T-helper 2 cell (primary cell): ENCODE measurements at places on chromosomes 5 and 9.

GRCh38 chr9:127999461-127999860 is 18.7 kb upstream of the EEIG1 start:
- DNase-seq: no peak

DNA sequence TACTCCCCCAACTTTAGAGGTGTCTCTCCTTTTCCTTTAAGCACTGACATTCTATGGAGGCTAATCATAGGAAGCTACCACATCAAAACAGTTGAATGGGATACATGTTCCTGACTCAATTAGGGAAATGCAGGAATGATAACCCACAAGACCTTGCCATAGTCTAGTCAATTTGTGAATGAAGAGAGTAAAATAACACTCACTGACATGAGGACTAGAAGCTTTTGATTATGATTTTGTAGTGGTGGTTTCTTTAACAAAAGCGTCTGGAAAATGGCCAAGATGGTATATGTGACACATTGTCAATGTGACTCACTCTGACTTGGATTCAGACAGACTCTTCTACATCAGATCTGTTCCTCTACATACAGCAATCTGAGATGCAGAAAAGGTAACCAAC is 13.7 kb upstream of the PRELID2 start:
- DNase-seq: no peak

DNA sequence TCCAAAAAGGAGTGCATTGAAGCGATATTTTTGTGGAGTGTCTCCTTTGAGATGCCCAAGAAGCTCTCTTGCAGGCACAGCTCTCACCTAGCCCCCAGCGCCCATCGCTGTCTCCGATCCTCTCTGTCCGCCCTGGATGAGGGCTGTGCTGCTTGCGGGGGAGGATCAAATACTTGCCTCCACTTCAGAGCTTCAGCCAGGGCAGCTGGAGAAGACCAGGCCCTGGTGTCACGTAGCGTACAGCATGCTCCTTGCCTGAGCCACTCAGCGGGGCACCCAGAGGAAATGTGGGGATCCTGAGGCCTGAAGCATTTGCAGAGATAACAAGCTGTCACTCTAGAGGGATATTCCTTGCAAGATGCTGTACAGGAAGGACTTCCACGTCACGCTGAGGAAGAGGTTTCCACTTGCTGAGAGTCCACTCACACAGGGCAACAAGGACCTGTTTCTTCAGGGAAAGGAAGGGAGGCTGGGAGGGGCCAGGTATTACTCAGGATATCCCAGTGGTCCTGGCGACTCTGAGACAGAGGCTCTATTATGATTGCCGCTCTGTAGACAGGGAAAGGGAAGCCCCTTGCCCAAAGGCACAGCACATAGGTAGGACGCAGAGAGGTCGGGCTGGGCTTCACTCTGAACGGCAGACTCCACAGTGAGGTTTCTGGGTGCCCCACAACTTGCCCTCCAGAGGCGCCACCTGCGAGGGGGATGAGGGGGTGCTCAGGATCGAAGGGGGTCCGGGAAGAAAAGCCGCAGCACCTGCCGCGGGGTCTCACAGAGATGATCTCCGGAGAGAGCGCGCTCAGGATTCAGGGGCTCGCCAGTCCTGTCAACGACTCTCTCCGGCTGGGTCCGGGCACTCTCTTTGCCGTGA is 64.0 kb downstream of the CRB2 start:
- no peak for DNase-seq

DNA sequence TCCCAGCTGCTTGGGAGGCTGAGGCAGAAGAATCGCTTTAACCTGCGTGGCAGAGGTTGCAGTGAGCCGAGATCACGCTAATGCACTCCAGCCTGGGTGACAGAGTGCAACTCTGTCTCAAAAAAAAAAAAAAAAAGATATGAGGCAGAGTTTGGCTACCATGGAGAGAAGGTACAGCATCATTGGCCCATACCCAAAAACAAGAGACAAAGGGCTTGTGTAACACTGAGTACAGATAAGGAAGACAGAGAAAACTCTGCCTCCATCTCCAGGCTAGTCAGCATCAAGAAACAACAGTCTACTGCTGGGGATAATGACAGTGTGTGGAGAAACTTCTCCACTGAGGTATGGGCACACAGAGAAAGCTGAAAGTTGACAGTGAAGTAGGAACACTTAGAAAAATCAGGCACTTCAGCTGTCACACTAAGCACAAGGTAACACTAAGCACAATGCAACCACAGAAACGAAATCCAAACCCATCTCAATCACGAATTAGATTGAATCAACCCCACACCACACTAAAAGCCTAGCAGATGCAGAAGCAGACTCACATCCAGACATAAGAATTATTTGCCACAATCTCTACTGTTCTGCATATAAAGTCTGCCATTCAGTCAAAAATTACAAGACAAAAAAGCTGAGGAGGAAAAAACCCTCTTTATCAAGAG is 10.5 kb downstream of the PJA2 start:
- no peak for DNase-seq

DNA sequence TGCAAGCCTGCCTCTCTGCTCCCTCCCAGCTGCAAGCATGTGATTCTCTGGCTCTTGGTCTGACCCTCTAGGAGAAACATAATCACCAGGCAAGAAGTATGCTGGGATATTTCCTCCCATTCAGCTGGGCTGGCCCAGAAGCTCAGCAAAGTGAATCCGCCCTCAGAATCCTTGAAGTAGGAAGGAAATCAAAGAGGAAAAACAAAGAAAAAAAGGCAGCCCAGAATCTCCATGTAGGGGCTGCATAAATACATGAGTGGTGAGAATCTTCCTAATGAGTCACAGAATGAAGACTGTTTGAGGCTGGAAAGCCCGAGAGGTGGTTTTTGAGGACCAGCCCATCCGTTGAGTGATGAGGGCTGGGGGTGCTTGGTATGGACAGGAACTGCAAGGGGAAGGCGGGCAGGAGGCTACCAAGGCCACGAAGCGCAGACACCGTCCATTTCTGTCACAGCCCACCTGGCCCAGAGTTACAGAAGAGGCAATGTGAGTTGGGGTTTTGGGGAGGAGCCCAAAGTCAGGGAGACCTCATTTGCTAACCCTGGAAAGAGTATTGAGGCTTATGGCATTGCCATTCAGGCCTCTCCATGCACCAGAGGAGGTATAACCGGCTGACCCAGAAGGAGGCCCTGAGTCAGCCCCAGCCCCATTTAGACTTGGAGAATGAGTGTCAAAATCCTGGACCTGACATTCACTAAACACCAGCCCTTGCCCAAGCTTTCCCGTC is 33.4 kb upstream of the TGFBR1 start:
- no peak for DNase-seq

GRCh38 chr5:150578781-150579461 is 61.5 kb upstream of the SYNPO start:
- DNase-seq: no peak

DNA sequence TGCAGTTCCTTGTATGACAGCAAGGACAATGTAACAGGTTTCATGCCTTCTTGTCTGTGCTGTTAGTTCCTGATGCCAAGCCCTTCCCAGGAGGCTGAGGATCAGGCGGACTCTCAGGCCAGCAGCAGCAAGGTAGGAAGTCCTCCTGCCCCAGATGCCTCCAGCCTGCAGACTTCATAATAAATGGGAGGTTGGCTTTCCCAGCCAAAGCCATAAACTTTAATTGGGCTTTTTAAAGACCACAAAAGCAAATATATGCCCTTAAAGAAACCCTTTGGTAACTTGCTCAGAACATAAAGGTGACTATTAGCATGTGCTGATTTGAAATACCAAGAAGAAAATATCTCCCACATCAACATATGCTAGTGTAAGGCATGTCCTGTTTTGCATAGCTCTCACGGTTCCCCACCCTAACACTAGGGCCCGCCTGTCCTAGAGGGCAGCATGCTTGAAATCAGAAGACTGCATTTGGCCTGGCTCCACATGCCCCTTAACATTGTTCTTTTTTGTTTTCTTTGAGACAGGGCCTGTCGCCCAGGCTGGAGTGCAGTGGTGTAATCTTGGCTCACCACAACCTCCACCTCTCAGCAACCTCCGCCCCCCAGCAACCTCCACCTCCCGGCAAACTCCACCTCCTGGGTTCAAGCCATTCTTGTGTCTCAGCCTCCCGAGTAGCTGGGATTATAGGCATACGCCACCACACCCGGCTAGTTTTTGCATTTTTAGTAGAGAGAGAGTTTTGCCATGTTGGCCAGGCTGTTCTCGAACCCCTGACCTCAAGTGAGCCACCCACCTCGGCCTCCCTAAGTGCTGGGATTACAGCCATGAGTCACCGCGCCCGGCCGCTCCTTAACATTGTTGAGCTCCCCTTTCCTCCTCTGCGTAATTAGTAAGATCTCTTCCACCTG is 44.6 kb upstream of the FCN1 start:
- no peak for DNase-seq

DNA sequence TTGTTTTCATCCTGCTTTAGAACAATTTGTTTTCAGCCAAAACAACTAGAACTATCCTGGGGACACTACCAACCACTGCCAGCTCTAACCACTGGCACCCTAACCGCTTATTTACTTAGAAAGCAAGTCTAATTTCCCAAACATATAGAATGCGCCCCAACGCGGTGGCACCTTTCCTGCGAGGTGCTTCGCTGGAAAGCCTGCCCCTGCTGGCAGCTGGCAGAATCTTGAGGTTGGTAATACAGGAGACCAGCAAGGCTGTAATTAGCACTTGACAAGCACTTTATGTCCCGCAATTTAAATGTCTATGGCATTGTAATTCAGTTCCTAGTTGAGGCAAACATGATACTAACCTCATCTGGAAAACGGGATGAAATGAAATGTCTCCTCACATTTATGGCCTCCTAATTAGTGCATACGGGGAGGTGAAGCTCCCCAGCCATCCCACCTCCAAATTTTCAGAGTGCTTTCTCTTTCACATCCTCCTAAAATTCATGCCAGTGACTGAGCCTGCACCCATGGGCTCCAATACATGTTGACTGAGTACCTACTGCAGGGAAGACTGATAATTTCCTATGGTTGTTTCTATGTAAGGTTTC is 30.4 kb downstream of the GABBR2 start:
- no peak for DNase-seq

- DNase-seq: no peak
Observed at GRCh38 chr5:9456435-9457042, 89.3 kb downstream of the SEMA5A start.

DNA sequence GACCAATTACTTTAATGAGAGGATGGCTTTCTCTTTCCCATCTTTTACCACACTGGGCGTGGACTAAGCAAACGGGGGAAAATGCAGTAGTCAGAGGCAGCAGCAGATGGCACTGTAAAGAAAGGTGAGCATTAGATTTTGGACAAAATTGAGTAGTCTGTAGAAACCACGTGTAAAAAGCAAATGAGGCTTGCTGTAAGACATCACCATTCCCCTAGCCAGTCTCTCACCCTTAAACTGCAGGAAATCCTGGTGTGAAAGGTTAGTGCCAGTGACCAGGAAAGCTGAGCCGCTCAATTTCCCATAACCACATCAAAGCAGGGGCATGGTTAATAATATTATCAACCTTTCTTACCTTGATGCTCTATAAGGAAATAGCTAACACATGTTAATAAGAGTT is 31.8 kb downstream of the SPATA31C2 start:
- DNase-seq: peak; percentile 46

DNA sequence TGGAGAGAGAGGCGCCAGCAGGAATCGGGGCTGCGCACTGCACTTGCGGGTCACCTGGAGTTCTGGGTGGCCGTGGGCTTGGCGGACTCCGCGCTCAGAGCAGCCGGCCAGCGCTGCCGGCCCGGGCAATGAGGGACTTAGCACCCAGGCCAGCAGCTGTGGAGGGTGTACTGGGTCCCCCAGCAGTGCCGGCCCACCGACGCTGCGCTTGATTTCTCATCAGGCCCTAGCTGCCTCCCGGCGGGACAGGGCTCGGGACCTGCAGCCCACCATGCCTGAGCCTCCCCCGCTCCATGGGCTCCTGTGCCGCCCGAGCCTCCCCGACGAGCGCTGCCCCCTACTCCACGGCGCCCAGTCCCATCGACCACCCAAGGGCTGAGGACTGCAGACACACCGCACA is 325.6 kb downstream of the ACTL7B start:
- DNase-seq: no peak

DNA sequence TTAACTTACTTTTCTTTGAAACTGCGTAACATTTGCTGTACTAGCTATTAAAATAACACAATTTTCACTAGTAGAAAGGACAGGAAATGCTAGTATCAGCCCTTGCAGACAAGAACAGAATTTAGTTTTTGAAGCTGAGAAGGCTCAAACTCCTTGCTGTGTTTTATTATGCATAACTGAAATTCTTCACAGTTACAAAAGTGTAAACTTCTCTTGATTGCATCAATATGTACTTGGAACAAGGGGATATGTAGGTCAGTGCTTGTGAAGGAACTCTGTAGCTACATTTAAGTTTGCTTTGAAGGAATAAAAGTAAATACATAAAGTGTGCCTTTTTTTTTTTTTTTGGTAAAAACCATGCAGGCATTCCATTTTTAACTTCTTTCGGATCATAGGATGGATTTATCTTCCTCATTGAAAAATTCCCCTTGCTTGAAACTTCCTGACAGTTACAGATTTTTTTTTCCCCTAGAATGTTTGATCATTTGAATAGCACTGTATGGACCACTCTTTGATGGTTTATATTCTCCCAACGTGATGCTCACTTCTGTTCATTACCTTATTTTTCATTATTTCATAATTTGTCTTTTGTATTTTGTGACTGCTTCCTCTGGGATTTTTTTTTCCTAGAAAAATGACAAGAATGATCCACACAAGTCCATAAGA is 94.9 kb upstream of the DAB2 start:
- no peak for DNase-seq

DNA sequence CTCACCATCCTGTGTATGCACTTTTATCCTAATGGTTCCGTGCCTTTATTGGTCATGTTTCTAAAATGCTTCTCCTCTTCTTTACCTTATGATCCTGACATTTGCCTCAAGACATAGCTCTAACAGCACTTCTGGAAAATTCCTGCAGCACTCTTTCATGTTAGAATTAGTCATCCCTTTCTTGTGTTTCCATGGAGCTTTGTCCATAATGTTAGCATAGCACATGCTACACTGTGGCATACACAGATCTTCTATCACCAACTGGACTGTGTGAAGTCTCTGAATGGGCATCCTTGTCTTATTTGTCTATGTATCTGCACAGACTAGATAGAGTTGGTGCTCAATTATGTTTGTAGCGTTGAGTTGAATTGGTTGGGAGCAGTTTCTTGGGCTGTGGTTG is 2.0 kb downstream of the SCGB3A2 start:
- DNase-seq: no peak

GRCh38 chr9:128150594-128151308 is 1.5 kb downstream of the LCN2 start:
- DNase-seq: peak; percentile 30

GRCh38 chr5:138359621-138360020 is 7.1 kb downstream of the KDM3B start:
- DNase-seq: no peak
